ENCODE measurements at places on chromosomes 11 and 22. TPM values are rescaled to one million over a fixed set of nuclear protein-coding genes. Genes with fewer than 3 reads are reported as not detected.

- no peak for DNase-seq
Observed at GRCh38 chr11:83004746-83005556, 66.7 kb downstream of the RAB30 start.

DNA sequence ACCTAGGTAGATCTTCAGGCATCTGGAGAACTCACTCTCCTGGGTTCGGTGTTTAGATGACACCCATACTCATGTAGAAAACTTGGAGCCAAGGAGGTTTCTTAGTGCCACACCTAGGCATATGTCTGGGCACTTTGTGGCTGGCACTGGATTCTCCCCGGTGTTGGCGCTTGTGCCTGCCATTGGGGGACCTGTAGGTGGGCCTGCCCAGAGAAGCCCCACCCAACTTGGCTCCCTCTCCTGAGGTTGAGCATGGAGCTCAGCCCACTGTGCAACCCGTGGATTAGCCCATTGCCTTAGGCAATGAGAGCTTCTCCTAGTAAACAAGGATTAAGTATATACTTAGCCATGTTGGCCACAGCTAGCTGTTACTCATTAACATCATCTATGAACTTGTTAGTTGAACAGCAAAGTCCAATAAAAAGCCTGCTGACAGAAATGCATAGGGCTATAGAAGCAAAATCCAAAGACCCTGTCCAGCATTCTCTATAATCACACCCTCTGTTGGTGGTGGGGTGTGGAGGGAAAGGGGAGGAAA, 335.5 kb upstream of the CHORDC1 start:
- no peak for DNase-seq

DNA sequence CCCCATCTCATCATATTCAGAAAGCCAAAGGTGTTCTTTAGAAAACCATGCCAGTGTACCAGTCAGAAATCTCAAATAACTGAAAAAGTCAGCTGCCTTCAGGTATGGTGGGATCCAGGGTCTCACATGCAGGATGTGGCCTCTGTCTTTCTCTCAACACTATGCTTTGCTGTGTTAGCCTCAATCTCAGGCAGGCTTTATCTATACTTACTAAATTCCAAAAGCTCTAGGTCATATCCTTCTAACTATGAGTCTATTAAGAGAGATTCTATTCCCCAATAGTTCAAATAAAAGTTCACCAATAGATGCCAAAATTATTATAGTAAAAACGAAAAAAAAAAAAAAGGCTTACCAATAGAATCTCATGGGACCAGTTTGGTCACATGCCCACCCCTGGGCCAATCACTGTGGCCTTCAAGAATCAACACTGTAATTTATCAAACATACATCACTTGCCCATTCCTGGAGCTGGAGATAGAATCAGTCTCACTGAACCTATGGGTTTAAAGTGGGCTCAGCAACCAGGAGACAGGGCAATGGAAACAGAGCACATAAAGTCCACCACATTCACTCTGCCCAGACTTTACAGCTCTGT, 38.0 kb upstream of the APLNR start:
- DNase-seq = no peak

DNA sequence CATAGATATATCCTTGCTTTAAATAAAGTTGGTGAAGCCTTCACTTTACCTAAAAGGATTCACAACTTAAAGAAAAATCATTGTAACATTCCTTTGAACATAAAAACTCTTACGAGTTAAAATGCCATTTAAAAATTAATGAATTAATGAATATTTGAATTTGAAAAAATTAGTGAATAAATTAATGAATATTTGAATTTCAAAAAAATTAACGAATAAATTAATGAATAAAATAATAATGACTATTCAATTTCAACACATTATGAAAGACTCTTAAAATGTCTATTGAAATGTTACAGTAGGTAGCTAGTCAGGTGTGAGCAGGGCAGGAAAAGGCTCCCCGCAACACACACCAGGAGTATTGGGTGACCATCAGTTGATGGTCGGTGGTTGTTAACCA, 22.9 kb downstream of the ARHGAP20 start:
- DNase-seq = no peak

The KBTBD3 gene
- total RNA-seq = 6.7 TPM

Data from CD8-positive, alpha-beta T cell (primary cell).